EH (cell line): ENCODE measurements at places on chromosomes 2 and 18.

DNA sequence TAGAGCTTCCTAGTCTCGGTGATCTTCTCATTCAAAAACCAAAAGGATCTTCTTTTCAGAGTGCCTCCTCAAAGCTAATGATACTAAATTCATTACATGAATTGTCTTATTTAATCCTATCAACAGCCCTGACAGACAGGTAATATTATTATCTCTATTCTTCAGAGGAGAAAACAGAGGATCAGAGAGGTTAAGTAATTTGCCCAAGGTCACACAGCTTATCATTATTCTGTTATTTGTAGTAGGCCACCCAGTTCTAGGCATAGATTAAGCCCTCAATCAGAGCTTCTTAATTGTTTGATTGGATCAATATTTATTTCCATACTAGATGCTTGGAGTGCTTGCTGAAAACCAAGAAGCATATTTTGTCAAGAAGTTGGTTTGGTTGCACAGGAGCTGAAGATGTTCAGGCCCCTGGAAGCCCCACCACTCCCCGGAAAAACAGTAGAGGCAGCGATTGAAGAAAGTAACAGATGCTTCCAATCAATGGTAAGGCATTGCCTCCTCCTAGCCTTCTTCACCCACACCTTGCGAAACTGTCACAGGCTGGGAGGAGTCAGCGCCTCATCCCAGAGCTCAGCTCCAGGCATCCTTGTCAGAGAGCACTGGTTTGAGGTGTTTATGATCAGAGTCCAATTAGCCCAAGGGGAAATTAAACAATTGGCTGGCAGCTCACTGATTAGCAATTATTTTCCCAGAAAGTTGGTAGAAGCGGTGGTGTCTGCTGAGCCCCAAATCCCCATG, 487.2 kb downstream of the BCL11A start:
- DNase-seq = no peak

- DNase-seq = no peak
Observed at GRCh38 chr2:196987298-196987648, 60.8 kb upstream of the PGAP1 start.

DNA sequence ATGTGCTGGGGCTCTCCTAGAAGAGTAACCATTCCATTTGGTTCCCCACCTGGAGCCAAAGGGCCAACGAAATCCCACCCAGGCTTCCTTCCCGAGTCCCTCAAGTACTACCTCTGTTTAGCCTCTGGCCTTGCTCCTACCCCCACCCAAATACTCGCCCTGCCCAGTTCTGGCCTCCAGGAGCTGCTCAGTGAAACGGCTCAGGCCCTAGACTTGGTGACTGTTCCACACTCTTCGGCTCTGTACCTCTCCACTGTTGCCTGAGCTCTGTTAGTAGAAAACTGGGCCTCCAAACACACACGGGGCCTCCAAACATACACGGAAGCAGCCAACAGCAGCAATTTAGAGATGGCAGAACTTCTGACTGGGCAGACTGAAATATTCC, 4.2 kb downstream of the OTX1 start:
- no peak for DNase-seq

DNA sequence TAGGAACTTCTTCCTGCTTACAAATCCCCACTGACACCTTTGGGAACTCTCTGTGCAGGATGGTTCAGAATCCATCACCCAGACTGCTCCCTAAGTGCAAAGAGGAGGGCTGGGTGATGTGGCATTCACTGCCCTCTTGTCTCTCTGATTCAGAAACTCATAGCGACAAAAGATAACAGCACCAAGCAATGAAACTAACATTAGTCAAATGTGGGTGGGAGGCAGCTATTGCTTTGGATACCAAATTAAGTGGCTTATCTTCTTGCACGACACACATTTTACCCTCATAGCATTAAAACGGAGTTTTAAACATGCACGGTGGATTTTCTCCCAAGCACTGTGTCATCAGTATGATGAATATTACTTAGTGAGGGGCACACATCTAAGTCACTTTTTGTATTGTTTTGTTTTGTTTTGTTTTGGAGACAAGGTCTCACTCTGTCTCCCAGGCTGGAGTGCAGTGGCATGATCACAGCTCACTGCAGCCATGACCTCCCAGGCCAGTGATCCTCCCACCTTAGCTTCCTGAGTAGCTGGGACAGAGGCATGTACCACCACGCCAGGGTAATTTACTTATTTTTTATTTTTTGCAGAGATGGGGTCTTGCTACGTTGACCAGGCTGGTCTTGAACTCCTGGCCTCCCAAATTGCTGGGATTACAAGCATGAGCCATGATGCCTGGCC, 40.9 kb upstream of the NEB start:
- peak; percentile 30 for DNase-seq

DNA sequence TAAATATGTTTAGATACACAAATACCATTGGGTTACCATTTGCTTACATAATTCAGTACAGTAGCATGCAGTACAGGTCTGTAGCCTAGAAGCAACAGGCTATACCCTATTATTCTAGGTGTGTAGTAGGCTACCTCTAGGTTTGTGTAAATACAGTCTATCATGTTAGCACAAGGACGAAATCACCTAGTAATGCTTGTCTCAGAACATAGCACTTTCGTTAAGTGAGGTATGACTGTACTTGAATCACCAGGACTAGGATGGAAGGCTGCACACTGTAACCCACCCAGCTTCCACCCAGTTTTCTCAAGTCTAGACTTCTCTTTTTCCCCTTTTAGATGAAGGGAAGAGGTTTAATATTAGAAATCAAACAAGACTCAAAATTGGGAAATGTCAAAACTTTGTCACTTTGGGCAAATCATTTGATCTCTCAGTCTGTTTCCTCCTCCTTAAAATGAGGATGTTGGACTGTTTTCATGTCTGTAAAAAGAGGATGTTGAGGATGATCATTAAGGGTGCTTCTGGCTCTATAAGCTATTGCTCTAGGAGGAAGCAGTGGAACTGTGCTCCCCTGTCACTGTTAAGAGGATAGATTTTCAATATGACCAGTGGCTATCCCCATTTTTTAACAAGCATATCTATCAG, 3.7 kb upstream of the SOCS6 start:
- no peak for DNase-seq

- DNase-seq = no peak
Observed at GRCh38 chr18:48753691-48754090, 197.1 kb downstream of the SMAD7 start.

- no peak for DNase-seq
Observed at GRCh38 chr2:195815083-195815482, 158.1 kb downstream of the SLC39A10 start.
